ENCODE measurements at places on chromosomes 2 and 18. TPM values are rescaled to one million over a fixed set of nuclear protein-coding genes. Genes with fewer than 3 reads are reported as not detected.

The TFPI gene
- total RNA-seq, result 43.6 TPM

The IKZF2 gene
- total RNA-seq, result 6.5 TPM

DNA sequence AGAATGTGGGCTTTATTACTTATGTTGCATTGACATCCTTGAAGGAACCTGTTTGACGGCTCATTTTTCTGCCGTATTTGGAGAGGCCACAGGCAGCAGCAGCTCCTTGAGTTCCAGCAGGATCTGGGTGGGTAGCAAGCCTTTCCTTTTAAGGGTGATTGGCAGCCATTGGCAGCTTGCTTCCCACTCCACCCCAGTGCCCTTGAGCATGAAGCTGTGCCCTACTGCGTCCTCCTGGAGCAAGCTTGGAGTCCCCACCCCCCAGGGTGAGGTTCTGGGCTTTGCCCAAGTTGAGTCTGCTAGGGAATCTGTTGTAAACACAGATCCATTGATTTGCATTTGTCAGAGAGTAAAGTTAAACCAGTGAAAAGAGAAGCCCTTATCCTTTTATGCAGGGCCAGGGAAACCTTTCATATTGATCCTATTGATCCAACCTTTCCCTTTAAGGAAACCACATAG is 9.2 kb downstream of the ONECUT2 start:
- DNase-seq, result no peak

DNA sequence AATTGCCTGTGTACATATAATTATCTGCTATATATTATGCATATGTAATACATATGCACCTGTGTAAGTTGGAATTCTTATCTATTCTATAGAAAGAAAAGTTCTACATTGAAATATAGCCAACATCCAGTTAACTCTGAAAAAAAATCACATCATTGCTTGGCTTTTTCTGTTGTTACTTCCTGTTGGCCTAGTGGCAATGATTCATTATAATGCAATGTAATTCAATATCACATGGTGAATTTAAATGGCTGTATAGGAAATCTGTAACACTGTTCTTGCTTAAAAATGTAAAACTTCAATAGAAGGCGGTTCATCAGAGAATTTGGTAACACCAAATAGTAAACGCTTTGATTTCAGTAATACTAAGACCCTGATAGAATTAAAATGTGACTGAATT is 44.5 kb upstream of the MAP4K3 start:
- DNase-seq, result no peak

- no peak for DNase-seq
Observed at GRCh38 chr2:48145845-48146452, 239.7 kb upstream of the FBXO11 start.

GRCh38 chr2:128773641-128774319 is 455.1 kb upstream of the HS6ST1 start:
- DNase-seq, result peak; percentile 36

DNA sequence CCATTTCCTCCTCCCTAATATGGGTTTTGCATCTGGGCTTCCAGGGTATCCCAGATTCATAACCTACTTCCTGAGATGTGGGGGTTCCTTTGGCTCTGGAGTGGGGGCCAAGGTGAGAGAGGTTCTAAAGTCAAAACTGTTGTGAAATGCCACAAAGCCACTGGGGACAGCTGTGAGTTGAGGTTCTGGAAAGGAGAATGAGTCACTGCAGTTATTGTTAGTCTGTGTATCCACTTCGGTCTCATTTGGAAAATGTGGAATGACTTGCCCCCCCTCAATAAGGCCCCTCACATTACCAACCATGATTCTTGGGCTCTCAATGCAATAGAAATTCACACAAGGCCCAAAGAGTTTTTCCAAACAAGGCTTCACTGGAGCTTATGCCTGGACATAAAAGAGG is 51.1 kb upstream of the LGALSL start:
- no peak for DNase-seq

DNA sequence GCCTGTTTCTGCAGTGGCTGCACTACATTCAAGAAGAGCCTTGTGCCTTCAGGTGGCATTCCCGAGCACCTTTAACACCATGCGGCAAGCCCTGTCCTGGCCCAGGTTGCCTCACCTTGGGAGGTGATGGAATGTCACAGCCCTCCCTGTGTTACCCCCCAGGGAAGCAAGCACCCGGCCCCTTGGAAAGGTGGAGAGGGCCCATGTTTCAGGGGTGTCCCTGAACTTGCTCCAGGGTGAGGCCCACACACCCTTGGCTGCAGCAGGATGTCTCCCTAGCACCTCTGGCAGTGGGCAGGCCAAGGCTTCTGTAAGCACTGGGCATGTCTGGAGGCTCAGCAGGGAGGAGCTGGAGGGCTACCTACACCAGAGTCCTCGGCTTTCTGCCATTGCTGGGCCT is 29.3 kb upstream of the ACAA2 start:
- DNase-seq, result peak; percentile 55

The RAD51AP2 gene
- total RNA-seq, result 0.22 TPM

- DNase-seq, result no peak
Observed at GRCh38 chr18:78670778-78671391, 308.7 kb upstream of the SALL3 start.

DNA sequence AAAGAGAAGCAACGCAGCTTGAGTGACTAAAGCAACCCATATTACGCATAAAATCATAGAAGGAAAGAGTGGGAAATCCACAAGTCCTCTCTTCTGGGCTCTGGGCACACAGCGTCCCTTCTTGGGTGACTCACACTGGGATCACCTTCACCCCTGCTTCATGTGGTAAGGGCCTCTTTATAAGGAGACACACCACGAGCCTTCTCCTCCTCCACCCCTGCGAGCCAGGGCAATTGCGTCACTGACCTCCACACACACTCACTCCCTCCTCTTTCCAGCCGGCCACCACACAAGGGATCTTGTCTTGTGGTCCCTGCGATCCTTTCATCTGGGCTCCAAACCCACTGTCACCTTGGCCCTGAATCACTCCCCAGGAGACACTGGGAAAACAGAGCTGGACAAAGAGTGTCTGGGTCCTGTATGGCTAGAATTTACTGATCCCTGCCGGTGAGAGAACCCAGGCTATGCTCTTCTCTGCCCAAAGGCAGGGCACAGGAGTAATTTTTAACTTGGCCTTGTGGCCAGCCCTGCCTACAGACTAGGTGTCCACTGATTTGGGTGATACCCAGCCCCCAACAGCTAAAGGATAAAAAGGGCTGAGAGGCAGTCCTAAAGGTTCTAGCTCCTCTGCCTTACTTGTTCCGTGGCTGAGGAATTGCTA is 35.3 kb downstream of the NHEJ1 start:
- DNase-seq, result peak; percentile 66

DNA sequence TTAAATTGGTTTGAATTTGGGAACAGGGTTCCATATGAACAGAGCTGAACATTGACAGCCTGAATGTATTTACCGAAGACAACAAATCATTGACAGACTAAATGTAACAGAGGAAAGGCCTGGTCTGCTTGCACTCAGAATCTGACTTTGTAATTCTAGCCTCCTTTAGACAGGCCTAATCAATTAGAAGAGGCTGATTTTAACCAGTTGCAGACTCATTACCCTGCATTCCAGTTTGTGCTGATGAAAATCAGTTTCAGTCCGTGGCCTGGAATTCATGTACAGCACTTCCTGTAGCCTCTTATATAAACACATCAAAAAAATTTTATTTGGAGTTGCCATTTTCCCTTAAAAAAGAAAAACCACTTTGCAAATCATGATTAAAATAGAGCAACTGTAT is 93.1 kb upstream of the ZFP36L2 start:
- peak; percentile 30 for DNase-seq

GRCh38 chr2:118980022-118980421 is 38.0 kb downstream of the MARCO start:
- DNase-seq, result no peak

GRCh38 chr2:8193146-8193545 is 488.7 kb upstream of the ID2 start:
- DNase-seq, result no peak

The SDC1 gene
- not detected for total RNA-seq

The ACMSD gene
- total RNA-seq, result not detected

The CERKL gene
- not detected for total RNA-seq

DNA sequence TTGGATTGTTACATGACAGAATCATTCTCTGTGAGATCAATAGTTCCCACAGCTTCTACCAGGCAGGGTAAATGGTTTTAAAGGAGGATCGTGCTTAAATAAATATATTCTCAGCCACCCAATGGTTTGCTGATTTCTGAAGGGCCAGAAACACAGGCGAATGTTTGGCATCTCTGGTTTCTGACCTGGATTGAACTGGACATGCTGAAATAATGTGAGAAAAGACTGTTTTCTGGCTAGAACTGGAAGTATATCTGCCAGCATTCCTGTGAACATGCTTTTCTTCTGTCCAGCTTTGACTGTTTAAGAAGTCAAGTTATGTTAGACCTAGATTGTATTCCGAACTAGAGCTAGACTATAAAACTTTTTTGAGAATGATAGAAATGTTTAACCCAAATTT is 77.1 kb upstream of the COL3A1 start:
- DNase-seq, result no peak

GRCh38 chr2:27724191-27724590 is 47.3 kb upstream of the MRPL33 start:
- DNase-seq, result no peak

DNA sequence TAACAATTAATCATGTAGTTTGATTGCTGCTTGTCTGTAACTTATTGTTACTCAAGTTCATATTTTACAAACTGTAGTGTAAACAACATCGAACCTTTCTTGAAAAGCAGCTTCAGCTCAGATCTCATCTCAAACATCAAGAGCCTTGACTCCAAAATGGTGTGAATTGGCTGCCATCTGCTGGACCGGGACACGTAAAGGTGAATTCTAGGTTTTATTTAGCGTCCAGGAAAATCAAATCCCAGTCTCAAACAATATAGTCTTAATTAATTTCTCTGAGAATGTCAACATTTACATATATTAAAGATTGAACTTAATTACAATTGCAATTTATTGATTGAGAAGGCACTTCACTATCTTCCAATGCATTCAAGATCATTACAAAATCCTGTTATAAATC is 453.0 kb downstream of the GALR1 start:
- DNase-seq, result no peak

DNA sequence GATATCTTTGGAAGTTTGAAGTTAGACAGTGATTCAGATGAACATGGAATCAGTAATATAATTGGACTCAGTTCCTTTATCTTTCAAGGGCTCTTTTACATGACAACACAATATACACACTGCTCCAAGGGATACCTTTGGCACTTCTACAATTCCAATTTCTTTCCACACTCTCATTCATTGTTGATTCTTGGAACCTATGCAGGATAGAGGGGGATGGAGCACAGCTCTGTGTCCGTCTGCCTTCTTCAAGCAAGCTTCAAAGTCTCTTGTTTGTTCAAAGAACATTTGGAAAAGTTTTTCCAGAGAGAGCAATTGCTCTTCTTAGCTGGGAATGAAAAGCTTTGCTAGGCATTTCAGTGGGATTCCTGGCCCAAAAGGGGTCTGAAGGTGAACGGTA is 276.2 kb upstream of the ZEB2 start:
- no peak for DNase-seq

GRCh38 chr18:54973046-54973445 is 13.8 kb upstream of the CCDC68 start:
- no peak for DNase-seq

DNA sequence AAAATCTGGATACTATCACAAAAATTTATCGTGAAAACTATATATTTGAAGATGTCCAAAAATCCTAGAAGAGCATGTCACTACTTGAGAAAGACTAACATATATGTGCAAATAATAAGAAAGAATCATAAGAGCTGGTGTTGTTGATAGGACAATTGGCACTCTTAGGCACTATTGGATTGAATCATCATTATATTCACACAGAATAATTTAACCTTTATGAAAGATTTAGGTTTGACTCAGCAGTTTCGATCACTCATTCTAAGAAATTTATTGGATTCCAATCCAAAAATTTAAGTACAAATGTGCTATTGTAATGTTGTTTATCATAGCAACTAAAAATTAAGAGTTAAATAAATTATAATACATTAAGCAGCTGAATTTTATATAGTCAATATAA is 503.6 kb downstream of the SPAG16 start:
- no peak for DNase-seq

DNA sequence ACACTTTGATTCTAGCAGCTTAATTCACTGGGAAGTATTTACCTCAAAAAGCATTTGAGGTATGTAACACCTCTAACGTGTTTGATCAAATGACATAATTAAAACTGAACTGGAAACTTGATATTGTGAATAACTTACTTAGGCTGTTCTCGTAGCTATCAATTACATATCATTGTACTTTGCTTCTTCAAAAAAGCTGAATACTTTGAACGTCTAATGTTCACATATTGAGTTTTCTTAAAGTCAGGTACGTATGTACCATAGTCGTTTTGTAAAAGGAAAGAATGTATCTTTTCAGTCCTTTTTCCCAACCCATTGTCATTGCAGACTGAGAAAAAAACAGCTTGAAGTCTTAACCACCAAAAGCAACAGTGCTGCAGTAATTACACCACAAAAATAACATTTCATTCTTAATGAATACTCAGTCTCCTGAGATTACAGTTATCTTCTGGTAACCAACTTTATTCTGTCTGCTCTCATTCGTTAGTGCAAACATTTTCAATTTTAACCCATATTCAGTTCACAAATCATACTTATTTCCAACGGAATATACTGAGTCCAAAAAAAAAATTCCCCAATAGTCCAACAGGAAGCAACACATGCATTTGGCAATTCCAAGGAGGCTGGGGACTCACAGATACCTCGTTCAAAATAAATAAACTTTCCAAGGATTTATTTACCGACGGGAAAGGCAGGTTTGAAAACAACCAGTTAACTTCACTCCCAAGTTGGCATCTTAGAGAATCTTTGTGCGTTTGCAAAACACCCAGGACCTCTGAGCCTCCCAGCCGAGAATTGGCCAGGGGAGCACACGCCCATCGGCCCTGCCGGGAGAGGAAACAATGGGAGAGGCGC is 1.1 kb downstream of the CHN1 start:
- no peak for DNase-seq

- no peak for DNase-seq
Observed at GRCh38 chr2:58206785-58207184, 34.3 kb downstream of the FANCL start.

Measured in right atrium auricular region (tissue), 2 donors.